ENCODE measurements at places on chromosomes 4 and X.

GRCh38 chr4:59945716-59946115 lies 1254.4 kb upstream of the ADGRL3 start:
- no peak for DNase-seq

DNA sequence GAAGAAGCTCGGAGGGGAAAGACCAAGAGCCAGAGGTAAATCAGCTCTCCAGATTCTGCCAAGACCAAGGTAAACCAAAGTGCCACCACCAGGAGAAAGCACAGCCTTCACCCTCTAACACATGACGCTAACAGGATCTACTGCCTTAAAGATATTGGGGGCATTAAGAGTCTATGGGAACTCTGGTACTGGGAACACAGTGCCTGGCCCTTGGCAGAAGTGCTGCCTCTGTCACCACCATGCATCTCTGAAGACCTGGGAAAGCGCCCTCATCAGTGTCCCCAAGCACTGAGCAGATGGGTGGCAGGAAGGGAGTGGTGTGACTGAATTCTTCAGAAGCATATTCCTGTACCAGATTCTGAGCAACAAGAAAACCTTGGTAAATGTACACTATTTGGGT lies 1.3 kb downstream of the QDPR start:
- DNase-seq = no peak

GRCh38 chrX:56057325-56057724 lies 174.8 kb upstream of the KLF8 start:
- no peak for DNase-seq

DNA sequence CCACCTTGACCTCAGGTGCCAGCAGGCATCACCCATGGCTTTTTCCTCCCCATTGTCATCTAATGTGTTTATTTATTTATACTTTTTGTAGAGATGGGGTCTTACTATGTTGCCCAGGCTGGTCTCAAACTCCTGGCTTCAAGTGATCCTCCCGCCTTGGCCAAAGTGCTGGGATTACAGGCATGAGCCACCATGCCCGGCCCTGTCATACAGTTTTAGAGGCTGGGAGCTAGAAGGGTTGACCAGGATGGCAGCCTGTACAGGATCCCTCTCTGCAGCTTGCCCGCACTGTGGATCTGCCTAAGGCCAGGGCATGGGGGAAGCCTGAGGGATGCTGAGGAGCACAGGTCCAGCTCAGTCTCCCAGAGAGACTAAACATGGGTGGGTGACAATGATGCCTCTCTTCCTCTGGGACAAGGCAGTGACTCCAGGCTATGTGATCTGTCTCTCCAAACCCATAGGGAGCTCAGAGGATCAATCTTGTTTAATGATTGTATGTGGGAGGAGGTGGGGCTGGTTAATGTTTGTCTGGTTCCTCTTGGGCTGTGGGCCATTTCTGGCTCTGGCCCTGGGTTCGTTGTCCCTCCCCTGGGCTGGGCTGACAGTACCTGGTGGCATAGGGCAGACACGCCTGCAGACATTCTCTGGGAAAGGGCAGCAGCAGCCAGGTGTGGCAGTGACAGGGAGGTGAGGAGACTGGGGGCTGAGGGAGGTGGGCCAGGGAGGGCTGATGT lies 8.3 kb upstream of the GJB1 start:
- DNase-seq = no peak

DNA sequence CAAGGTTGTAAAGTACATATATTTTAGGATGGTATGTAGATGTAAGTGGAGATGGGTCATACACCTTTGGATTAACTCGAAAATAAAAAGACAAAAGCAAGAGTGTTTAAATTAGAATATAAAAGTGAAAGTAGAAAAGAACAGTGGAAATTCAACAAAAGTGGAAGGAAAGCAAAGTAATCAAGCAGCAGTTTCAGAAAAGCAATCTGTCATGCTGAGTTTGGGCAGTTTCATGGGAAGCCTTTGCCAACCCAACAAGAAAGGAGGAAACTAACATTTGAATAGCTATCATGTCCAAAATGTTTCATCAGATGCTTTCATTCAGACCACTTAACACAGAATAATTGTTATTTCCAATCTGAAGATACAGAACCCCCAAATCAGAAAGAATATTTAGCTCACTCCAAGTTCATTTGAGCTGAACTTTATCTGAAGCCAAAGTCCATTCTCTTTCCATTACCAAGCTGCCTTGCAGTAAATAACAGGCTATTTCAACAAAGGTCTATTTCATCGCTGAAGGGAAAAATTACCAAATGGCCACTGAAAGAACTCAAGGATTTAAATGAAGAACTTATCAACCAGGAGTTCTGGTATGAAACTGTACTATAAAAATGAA lies 1.8 kb upstream of the EXOSC9 start:
- no peak for DNase-seq

GRCh38 chr4:137909529-137910309 lies 332.4 kb downstream of the SLC7A11 start:
- no peak for DNase-seq

- DNase-seq = no peak
These were observed 1044.2 kb upstream of the FTHL17 start for GRCh38 chrX:32116047-32116446.

GRCh38 chrX:13902406-13902805 lies 85.5 kb upstream of the GPM6B start:
- DNase-seq = no peak

DNA sequence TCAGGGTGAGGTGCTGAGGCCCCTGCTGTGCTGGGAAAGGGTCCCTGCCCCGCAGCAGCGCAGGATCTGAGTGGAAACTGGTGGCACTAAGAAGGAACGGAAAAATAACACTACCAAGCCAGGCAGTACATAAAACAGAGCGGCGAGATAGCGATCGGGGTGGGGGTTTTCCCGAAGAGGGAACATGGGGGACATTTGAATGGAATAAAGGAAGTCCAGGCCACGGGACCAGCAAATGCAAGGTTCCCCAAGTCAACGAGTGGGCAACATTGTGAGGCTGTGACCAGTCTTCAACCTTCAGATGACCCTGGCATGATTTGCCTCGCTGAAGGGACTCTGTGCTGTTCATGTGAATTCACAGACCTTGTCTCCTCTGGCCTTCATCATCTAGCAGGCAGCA lies 13.7 kb downstream of the MSX1 start:
- DNase-seq = no peak

DNA sequence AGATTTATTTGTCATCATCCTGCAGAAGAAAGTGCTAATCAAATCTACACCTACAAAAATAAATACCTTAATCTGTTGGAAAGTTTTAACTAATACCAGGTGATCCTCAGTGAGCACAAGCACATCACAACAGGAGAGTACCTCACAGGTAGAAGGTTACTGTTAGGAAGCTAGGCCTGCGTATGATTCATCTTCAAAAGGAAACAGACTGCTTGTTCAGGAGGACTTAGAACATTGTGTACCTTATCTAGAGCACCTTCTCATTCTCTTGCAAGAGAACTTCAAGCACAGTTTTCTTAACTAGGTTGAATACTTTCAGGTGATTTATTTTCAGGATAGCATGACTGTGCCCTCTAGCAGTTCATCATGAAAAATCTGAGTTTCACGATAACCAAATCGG lies 54.2 kb downstream of the MND1 start:
- DNase-seq = no peak

GRCh38 chrX:119069128-119069527 lies 3.7 kb upstream of the CT47C1 start:
- DNase-seq = no peak

DNA sequence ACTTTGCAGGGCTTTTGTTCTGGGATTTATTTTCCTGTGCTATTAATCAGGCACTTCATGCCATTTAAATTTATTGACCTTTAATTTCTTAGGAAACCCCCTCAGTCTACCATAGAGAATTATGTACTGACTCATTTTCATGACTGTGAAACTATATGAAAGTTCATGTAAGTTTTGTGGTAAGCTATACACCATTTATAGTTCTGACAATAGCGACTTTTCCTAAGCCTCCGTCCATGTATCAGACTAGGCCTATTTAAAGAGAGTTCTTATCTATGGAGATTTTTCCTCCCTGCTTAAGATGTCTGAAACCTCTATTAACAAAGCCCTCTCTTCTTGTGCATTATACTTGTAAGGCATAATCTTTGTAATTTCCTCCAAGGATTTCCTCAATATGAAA lies 111.6 kb downstream of the AFF2 start:
- no peak for DNase-seq

- DNase-seq = no peak
These were observed 263.8 kb downstream of the PRDM5 start for GRCh38 chr4:120658772-120659171.

- no peak for DNase-seq
These were observed 118.2 kb downstream of the GRID2 start for GRCh38 chr4:92421920-92422319.

Data from stimulated activated CD8-positive, alpha-beta memory T cell treated with anti-CD3 and anti-CD28 coated beads, Interleukin-7, amount 100 ng/mL, for 1 hour (primary cell).